ENCODE measurements at places on chromosomes 4 and X.

DNA sequence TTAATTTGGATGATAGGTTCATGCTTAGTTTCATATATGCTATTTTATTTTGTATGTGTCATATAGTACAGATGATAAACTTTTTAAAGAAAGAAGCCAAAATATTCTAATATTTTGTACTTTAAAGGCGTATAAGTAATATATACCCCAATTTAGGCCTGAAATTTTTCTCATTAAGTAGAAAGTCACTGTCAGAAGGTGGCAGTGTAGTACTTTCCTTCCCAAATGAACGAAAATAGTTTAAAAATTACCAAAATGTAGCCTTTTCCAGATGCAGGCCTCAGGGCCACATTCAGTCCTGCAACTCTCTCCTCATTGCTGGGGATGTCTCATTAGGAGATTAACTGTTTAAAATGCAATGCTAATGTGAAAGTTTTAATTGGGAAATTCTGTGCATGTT is 1263.6 kb downstream of the C4orf33 start:
- no peak for DNase-seq

DNA sequence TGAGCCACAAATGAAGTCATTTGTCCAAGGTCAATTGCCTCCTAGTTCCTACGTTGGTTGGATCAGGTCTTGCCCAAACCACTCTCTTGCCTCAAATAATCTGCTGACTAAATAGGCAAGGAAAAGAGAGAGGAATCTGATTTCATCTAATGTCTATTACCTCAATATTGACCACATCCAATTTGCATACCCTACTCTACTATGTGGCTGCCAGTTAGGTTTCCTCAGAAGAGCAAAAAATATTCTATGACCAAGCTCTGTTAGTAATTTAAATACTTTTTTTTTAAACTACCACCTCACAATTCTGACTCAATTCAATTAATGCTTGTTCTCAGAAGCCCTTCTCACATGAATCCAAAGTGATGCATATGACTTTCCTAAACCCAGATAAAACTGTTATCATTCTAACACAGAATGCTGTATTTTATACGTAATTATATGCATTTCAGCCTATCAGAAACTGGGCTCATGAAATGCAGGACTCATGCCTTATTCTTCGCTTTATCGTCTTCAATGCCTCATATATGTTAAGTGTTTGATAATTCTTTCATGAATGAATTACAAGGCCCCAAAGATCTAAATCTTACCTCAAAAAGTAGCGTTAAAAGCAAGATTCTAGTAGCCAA is 98.6 kb downstream of the HUWE1 start:
- DNase-seq: no peak

GRCh38 chr4:960636-961350 is 12.6 kb downstream of the DGKQ start:
- DNase-seq: no peak

- no peak for DNase-seq
Measured at GRCh38 chr4:157722146-157722545, 450.7 kb downstream of the GASK1B start.

GRCh38 chr4:55398461-55398860 is 2.7 kb downstream of the TMEM165 start:
- DNase-seq: no peak

- DNase-seq: no peak
Measured at GRCh38 chr4:39304651-39305050, 61.5 kb downstream of the RFC1 start.

DNA sequence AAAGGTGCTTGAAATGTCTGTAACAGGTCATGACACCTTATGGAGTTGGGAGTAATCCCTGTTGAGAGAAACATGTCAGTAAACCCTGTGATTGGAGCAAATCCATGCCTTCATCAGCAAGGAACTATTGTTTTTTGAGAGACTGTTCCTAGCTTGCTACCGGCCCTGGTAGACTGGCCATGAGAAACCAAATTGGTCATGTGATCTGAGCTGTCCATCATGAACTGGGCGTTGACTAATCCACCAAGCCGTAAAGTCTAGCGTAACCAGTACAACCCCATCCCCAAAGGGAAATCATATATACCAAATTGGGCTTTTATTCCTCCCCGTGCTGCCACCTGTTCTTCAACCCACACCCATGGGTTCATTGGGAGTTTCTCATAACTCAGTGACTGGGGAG is 143.7 kb downstream of the PHF8 start:
- DNase-seq: no peak

- DNase-seq: no peak
Measured at GRCh38 chr4:76058302-76058701, 16.2 kb upstream of the ART3 start.

- DNase-seq: no peak
Measured at GRCh38 chr4:38017609-38018008, 57.4 kb downstream of the PTTG2 start.

- no peak for DNase-seq
Measured at GRCh38 chr4:168177546-168178149, 85.3 kb downstream of the ANXA10 start.

GRCh38 chrX:133726642-133727041 is 258.8 kb downstream of the GPC3 start:
- no peak for DNase-seq

- no peak for DNase-seq
Measured at GRCh38 chr4:128635141-128635954, 174.2 kb upstream of the JADE1 start.

- DNase-seq: no peak
Measured at GRCh38 chr4:159823743-159824142, 720.9 kb downstream of the RAPGEF2 start.

DNA sequence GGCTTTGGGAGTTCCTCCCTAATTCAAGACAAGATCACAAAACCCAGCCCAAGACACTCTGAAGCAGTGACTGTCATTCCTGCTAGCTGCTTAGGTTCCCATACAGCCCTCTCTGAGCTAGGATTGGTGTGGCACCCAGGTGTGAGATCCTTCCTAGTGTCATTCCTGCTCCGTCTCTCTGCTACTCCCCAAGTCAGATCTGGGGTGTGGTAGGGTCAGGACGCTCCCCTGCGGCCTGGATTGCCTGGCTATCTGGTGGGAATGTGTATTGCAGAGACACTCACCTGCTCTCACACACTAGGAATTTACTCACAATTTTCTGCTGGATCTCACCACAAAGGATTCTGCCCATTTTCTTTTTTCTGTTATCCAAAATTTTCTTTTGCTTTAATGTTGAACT is 560.8 kb upstream of the ATOH1 start:
- DNase-seq: no peak

GRCh38 chr4:47749060-47749459 is 88.8 kb downstream of the CORIN start:
- no peak for DNase-seq

DNA sequence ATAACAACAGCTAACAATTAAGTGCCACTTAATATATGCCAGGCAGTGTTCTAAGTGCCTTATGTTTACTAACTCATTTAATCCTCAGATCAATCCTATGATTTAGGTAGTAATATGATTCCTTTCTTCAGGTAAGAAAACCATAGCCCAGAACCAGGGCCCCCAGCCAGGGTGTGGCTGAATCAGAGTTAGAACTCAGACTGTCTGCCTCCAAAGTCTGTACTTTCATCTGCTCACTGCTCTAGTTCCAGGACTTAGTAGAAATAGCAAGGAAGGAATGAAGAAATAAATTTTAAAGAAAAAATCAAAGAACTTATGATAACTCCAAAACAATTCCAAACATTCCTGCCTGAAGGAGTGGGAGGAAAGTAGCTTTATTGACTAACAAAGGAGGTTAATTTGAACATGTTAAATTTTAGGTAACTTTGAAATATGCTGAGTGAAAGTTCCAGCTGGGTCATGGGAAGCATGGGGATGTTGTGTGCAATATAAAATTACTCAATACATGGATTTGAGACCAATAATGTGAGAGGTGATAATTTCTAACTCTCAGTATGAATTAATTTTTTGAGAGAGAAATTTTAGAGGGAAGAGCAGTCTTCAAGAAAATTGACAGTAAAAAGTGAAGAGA is 8.8 kb upstream of the ADH1C start:
- DNase-seq: no peak

GRCh38 chr4:73752424-73752823 is 12.1 kb downstream of the CXCL8 start:
- no peak for DNase-seq

GRCh38 chr4:15233264-15233597 is 194.6 kb upstream of the C1QTNF7 start:
- no peak for DNase-seq

DNA sequence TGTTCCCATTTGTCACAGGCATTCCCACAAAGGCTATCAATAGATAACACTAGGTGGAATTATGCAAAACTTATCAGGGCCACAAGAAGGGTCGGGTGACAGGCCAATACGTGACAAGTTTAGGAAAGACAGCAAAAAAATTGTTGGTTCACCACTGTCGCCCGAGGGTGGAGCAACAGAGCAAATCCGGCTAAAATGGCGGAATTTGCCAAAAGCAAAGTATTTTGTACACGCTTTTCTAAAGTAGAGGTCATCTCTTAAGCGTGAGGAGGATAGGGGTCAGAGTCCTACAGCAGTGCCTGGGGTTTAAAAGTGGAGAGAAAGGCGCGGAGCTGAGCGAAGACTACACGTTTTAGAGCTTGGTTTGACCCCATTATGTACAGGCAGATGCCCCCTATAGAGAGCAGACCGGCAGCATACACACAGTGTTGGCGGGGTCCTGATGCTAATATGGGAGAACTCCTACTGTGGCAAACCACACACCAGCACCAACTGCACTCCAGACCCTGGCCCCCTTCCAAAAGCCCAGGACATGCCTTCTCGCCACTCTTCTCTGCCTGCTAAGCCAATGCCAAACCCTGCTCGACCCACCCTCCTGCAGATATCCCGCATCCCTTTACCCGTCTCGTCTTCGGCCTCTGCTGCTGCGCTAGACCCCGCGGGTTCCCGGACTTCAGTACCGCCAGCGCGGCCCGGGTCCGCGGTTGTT is 733 bp downstream of the CCNA2 start:
- no peak for DNase-seq

- DNase-seq: no peak
Measured at GRCh38 chr4:56080384-56080783, 131.6 kb downstream of the CEP135 start.
